ENCODE measurements at places on chromosomes 7 and 10.

DNA sequence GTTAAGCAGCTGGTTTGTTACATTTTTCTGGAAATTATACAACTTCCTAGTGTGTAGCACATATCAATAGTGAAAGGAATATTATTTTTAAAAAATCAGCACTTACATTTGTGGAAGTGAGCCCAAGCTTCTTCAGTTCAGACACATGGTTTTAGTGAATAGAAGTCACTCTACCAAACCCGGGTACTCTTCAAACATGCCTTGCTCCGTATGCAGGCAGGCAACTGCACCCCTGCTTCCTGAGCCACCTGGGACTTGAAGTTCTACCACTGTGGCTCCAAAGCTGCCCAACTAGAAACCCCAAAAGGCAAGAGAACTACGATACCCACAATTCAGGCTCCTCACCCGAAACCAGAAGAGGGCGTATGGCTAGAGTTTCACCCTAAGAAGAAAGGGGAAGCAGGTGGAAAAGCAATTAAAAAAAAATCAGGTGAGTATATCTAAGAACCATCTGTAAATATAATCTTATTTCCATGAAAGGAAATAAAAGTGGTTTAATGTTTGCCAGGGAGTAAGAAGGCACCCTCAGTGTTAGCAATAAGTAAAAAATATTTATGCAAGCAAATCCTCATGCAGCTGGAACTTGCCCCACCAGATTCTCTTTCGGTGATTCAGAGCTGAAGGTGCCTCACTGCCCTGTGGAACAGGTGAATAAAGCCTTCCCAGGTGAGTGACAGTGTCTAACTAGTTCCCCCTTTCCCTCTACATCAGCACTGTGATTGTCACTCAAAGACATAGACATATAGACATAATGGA lies at the start of gene MACC1:
Gene MACC1 (minus strand): TSS at position 192 of the 756 bp plus-strand sequence. CDS start 55,522 bp downstream, outside the sequence.
- no peak for DNase-seq

GRCh38 chr10:3473271-3473670 lies 300.7 kb upstream of the PITRM1 start:
- DNase-seq, result no peak

- DNase-seq, result no peak
Observed at GRCh38 chr7:14158111-14158510, 168.6 kb upstream of the ETV1 start.

DNA sequence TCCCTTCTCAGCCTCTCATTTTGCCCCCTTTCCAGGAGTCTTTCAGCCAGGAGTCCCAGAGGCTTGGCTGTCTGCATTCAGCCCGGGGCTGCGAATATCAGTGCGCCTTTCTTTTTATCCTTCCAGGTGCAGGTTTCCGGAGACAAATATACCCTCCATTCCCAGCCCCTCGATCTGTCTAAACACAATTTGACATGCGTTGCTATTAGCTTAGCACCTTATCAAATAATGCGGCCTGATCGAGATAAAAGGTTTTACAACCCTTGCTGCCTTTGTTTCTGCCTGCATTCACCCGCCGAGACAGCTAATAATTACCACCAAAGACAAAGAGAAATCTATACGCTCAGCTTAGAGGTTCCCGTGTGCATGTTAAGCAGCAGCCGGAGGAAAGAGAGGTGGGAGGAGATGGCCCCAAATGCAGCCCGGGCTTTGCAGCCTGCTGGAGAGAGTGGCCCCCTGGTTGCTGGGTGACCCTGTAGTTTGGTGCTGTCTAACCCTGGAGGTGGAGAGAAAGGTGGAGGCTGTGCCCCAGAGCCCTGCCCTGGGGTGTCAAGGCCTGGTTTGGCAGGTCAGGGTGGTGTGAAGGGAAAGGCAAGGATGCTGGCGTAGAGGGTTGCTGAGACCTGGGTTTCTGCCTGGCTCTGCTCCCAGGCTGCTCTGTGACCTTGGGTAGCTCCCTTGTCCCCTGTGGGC lies 185.3 kb downstream of the RPS24 start:
- DNase-seq, result no peak

DNA sequence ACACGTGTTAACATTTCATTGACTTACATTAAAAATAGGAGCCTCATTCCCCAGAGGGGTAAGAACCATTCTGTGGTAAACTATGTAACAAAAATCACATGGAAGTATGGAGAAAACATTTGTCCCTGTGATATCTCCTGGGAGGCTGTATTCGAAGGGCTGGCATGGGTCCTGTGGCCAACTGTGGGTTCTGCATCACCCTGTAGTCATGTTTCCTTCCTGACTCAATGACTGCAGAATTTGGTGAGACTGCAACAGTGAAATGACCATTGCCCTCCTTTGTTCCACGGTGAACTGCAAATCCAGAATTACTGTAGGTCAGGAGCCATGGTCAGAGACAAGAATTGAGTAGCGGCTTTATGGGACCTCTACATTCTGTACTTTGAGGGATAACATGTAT lies 3.6 kb upstream of the ZEB1 start:
- no peak for DNase-seq

DNA sequence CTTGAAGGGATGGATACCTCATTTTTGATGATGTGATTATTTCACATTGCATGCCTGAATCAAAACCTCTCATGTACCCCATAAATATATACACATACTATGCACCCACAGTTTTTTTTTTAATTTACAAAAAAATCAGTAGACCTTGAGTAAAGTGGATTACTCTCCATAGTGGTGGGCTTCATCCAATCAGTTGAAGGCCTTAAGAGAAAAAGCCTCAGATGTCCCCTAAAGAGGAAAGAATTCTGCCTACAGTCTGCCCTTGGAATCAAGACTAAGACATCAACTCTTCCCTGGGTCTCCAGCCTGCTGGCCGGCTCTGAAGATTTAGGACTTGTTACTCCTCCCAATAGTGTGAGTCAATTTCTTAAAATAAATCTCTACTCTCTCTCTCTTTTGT lies 1.1 kb downstream of the AZGP1 start:
- DNase-seq, result no peak

GRCh38 chr10:100901051-100901450 lies 11.7 kb upstream of the SLF2 start:
- no peak for DNase-seq

- DNase-seq, result peak; percentile 87
Observed at GRCh38 chr7:47232751-47233412, 349.0 kb downstream of the TNS3 start.

- no peak for DNase-seq
Observed at GRCh38 chr10:61283481-61284221, 169.5 kb downstream of the TMEM26 start.

GRCh38 chr7:28768577-28769147 lies 189.5 kb downstream of the TRIL start:
- no peak for DNase-seq

GRCh38 chr10:6516281-6516928 lies 63.7 kb downstream of the PRKCQ start:
- DNase-seq, result no peak

DNA sequence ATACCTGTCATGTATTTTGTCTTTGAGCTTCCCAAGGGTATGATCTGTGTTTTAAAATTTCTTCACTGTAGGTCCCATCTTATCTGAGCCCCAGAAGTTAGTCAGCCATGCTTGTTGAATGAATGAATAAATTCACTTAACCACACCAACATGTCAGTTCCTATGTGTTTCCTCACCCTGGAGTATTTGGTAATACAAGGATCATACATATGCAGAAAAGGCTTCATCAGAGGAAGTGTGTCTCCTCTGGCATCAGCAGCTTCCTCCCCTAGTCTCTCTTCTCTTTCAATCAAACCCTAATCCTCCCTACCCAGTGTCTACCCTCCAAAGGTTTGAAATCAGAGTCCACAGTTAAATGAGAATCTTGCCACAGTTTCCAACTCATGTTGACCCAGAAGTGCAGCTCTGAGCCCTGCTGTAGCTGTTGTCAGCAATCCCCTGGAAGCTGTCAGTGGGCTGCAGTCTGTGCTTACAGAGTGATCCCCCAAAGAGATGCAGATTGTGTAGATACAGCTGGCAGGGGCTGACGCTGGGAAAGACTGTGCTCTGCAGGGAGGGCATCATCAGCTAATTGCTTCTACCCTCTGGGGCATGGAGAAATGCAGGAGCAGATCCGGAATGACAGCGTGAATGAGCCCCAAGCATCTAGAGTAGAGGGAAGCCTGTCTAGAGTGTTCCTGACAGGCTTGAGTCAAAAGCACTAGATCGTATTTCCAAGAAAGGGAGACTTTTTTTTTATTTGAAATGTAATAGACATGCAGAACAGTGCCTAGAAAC lies 105.0 kb upstream of the WDR11 start:
- no peak for DNase-seq

- DNase-seq, result no peak
Observed at GRCh38 chr7:154546946-154547587, 455.9 kb downstream of the PAXIP1 start.

DNA sequence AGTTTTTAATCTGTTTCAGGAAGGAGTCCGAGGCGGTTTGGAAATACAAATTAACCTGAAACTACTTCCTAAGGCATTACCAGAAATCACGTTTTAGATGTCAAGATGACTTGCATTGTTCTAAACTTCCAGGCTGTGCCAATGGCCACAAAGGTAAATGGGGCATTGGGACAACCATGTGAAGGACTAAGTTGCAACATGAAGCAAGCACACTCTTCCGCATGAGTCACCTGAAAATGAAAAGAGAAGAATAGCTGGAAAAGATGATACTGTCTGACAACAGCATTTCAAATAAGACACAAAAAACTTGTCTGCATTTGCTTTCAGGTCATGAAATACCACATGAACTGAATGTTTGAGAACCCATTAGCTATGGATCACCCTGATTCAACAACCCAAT lies 262.1 kb downstream of the AHR start:
- DNase-seq, result no peak

GRCh38 chr10:8171008-8171407 lies 116.5 kb downstream of the GATA3 start:
- no peak for DNase-seq

DNA sequence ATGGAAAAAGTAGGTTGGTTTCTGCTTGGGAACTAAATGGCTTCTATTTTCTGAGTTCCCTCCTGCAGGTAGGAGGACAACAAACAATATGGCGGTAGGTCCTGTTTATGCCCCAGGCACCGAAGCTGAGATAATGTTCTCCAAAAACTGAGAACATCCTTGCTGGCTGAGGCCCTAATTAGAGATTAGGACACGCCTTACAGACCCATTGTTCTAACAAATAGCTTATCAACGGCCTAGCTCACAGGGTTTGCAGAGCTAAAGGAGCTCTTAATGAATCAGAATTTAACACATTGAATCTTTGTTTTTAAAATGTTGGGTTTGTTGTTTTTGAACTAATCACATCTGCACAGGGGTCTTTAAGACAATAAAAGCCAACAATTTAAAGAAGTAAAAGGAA lies 37.0 kb downstream of the HTR5A start:
- no peak for DNase-seq

DNA sequence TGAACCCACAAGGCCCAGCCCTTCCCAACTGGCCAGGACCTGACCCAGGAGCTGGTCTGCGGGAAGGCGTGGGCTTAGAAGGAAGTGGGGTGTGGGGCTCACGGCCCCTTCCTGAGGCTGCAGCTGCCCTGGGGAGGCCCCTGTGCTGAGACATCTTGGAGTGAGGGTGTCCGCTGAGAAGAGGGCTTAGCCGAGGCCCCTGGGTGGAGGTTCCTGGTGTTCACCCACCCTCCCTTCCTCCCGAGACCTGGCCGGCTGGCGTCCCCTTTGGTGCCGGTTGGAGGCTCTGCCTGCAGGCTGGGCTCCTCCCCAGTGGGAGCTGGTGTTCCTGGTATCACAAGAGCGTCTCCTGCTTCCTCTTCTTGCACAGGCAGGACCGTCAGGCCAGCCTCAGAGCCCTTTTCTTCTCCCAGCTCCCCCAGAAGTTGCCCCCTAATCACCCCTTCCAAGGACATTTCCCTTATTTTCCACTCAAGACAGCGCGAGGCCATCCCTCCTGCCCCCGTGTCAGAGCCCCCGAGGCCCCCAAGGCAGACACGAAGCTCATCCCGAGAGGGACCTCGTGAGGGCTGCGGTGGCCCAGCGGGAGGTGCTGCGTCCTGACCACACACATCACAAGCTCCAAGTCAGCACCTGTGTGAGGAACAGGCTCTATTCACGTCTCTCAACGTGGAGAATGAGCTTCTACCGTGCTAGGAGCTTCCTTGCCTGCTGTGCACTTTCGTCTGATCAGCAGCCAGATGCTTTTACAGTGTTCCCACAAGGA lies 25.1 kb upstream of the FAM20C start:
- DNase-seq, result no peak

DNA sequence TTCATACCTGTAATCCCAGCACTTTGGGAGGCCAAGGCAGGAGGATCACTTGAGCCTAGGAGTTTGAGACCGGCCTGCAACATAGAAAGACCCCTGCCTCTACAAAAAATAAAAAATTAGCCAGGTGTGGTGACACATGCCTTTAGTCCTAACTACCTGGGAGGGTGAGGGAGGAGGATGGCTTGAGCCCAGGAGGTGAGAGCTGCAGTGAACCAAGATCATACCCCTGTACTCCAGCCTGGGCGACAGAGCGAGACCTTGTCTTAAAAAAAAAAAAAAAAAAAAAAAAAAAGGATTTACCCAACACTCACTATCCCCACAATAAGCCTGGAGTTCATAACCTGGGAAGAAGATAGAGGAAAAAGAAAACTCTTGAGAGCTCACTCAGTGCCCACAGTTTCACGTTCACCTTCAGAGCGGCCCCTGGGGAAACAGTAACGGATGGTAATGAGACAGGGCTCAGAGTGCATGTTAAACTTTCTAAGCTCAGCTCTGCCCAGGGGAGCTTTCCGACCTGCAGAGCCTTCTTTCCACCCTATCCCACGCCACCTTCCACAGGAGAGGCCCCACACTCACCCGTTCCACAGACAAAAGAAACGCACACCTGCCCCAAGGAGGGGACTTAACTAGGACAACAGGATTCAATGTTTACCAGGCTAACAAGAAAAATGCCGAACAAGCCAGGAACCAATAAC lies 259.8 kb upstream of the KLF14 start:
- no peak for DNase-seq

DNA sequence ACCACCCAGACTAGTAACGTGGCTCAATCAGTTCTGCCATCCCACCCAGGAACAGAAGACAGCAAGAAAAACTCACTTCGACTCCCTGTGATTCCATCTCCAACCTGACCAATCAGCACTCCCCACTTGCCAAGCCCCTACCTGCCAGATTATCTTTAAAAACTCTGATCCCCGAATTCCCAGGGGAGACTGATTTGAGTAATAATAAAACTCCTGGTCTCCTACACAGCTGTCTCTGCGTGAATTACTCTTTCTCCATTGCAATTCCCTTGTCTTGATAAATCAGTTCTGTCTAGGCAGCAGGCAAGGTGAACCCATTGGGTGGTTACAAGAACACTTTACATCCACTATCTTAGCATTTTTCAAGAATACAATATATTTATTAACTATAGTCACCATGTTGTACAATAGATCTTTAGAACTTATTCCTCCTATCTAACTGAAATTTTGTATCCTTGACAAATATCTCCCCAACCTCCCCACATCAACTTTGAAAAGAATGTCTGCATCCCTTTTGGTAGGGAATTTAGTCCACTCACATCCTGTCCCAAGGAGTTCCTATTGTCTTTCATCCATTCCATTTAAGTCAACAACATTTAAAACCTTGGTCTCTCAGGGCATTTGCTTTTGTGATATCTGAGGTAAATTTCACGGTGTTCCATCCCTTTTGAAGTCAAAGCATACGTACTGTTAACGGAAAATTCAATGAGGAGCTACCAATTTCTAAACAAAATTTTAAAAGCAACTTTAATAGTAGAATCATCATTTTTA lies 163.7 kb downstream of the MACC1 start:
- no peak for DNase-seq
